ENCODE measurements at places on chromosomes 2 and 18. TPM values are rescaled to one million over a fixed set of nuclear protein-coding genes. Genes with fewer than 3 reads are reported as not detected.

DNA sequence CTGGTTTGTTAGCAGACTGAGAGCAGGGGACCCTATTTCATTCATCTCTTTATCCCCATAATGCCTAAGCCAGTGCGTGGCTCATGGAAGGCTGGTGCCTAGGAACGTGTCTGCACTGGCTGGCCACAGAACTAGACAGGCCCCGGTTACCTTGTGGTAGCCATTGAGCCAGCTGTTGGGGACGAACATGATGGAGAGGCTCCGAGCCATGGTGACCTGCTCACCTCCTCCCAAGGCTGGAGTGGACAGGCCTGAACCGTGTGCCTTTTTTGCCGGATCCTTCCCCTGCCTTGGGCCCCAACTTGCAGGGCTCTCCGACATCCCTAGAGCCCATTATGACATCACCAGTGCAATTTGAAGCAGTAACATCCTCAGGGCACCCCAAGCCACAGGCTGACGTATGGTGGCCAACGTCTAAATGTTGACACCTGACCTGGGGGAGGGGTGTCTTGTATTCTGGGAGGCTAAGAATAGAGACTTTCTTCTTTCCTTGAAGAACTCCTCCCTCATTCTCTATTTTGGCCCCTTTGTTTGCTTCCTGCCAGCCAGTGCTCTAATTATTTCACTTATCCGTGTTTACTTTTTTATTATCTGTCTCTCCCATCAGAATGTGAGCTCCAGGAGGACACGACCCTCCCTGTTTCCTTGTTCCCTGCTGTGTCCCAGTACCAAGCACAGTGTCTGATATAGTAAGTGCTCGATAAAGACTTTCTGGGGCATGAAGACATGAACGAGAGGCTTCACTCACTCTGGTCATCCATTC, 12.2 kb upstream of the DNPEP start:
- no peak for DNase-seq

DNA sequence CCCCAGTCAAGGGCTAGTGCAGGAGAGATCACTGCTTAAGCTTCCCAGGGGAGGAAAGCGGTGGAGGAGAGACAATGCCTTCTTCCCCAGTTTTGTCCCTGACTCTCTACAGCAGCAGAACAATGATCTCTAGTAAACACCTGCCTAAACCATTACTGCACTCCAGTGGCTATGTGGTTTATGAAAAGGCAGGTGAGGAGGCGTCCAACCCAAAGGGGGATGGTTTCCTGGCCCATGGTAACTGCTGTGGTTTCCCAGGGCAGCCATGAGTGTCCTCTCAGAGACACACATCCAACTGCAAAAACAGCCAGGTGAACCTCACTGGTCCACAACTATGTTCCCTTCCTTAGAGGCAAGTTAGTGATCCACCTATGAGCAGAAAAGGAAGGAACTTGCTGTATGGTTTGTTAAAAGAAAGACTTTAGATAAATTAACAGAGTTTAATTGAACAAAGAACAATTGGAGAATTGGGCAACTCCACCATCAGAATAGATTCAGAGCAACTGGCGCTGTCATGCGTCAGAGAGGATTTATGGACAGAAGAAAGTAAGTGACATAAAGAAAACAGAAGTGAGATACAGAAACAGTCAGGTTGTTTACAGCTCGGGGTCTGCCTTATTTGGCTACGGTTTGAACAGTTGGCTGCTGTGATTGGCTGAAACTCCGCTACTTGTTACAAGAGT, 4.8 kb upstream of the TTC39C start:
- no peak for DNase-seq

ELOA2 gene
- total RNA-seq, result not detected

GRCh38 chr2:145413261-145414030, 893.5 kb upstream of the ZEB2 start:
- no peak for DNase-seq

GRCh38 chr2:6143812-6144211, 451.6 kb downstream of the SOX11 start:
- DNase-seq, result no peak

DNA sequence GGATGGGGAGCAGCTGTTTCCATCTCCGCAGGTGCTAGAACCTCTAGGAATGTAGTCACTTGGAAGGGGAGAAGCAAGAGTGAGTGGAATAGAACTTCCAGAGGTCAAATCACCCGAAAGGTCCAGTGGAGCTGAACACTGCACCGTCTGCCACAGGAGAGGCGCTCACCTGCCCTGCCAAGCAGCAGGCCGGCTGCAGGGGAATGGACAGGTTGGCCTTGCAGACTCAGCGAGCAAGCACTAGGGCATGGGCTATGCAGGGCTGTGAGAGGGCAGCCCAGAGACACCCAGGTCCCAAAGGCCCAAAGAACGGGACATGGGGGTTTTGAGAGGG, 214.2 kb downstream of the TNS1 start:
- no peak for DNase-seq

HOXD11 gene
- total RNA-seq, result 17.5 TPM

DNA sequence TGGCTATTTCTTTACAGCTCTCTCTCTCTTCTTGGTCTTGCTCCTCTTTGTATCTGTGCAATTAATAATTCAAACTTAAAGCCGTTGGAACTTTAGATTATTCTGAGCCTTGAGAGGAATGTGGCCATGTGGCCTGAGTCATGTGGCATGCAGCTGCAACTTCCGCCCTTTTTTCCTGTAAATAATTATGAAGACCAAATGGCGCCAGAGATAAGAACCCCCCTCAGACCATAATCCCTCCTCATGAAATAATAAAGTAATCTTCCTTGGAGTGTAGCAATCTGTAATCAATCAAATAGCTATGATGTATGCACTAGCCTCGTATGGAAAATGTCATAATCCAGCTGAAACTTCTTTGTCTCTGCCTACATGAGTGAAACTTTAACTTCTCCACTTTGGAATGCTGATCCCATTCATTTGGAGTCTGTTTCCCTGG, 13.5 kb upstream of the TWSG1 start:
- DNase-seq, result no peak

VWA3B gene
- not detected for total RNA-seq

- DNase-seq, result no peak
Measured at GRCh38 chr2:206083602-206084438, 2.2 kb downstream of the INO80D start.

GRCh38 chr18:58991167-58991798, 126.6 kb downstream of the ZNF532 start:
- DNase-seq, result peak; percentile 53

Measured in epithelial cell of proximal tubule (primary cell).